NCI-H1092 treated with DMSO at 0.1 percent for 48 hours (cell line): ENCODE measurements at places on chromosomes 2 and 18.

DNA sequence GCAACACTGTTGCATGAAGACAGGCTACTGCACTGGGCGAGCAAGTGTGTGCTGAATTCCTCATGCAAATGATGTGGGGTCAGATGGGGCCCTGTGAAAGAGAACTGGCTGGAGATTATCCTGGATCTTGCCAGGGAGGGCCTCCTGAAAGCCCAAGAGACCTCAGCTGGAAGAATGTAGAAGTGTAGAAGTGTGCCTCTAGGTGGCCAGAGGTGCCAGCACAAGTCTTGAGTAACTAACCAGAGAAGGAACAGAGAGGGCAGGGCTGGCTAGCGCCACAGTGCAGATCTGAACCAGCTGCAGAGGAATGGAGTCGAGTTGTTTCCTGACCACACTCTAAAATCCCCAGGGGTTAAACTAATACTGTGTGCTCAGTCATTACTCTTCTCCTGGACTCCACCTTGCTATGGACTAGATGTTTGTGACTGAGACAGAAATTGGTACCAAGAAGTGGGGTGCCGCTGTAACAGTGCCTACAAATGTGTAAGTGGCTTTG is 399.3 kb downstream of the LRATD1 start:
- no peak for DNase-seq

DNA sequence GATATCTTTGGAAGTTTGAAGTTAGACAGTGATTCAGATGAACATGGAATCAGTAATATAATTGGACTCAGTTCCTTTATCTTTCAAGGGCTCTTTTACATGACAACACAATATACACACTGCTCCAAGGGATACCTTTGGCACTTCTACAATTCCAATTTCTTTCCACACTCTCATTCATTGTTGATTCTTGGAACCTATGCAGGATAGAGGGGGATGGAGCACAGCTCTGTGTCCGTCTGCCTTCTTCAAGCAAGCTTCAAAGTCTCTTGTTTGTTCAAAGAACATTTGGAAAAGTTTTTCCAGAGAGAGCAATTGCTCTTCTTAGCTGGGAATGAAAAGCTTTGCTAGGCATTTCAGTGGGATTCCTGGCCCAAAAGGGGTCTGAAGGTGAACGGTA is 276.2 kb upstream of the ZEB2 start:
- DNase-seq, result no peak

DNA sequence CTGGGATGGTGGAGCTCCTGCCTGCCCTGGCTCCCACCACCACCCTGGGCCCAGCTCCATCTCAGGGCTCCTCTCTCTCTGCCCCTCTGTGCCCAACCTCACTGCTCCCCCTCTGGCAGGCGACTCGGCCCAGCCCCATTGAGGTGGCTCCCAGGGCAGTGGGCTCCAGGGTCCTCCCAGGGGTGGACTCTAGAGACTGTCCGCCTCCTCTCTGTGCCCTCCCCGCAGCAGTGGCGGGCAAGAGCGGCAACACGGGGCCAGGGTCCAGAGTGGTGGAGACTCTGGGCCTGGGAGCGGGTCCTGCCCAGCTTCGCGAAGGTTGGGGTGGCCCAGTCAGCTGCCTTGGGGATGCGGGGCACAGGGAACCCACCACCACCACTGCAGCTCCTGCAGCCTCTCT is 27.4 kb downstream of the DDX1 start:
- no peak for DNase-seq

DNA sequence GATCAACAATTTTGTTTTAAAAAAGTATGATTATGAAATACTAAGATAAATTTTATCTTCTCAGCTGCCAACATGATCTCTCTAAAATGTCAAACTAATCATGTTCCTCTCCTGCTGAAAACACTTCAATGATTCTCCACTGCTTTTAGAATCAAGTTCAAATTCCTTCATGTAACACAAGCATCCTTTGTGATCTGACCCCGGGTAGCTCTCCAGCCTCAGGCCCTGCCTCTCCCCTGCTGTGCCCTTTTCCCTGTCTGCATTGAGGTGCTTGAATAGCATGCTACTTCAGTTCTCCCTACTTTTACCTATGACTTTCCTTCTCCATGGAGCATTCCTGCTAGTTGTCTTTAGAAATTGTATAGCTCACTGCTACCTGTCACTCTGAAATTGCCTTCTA is 274.8 kb downstream of the PDE11A start:
- DNase-seq, result no peak

DNA sequence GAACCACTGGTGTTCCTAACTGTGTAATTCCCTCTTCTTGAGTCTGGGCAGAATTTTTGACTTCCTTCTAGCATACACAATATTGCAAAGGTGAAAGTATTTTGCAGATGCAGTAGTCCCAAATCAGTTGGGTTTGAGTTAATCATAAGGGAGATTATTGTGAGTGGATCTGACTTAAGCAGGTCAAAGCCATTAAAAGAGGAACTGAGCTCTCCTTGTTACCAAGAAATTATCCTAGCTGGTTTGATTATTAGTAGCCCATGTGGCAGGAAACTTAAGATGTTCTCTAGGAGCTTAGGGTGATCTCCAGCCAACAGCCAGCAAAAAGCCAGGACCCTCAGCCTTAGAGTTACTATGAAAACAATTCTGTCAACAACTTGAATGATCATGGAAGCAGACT is 221.8 kb downstream of the RPIA start:
- no peak for DNase-seq

DNA sequence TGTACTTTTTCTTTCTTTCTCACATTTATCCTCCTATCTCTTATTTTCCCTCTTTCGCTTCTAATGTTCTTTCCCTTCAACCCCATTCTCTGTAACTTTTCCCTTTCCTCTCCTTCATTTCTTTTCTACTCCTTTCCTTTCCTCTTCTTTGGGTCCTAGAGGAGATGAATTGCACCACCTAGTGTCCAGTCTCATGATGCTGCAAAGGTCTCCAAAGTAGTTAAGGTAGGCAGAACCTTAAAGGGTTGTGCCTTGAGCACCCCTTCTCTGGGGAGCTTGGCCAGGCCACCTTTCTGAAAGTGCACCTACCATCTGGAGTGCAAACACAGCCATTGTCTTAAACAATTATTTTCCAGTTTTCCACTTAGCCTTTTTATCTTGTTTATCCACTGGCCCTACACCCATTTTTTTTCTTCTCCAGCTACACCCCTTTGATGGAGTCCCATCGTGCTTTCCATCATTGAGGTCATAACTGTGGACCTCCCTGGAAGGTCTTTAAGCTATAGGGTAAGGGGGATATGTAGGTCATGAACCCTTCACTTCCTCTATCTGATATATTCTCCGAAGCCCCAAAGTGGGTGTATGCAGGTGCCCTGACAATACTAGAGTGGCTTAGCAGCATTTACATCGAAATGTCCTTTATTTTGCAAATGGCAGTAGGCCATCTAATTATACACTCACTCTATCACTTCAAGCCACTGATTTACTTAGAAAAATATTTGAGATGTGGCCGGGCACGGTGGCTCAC is 155.9 kb downstream of the ESCO1 start:
- DNase-seq, result peak; percentile 36

- peak; percentile 69 for DNase-seq
Observed at GRCh38 chr18:35949903-35950627, 22.4 kb upstream of the RMP24 start.

DNA sequence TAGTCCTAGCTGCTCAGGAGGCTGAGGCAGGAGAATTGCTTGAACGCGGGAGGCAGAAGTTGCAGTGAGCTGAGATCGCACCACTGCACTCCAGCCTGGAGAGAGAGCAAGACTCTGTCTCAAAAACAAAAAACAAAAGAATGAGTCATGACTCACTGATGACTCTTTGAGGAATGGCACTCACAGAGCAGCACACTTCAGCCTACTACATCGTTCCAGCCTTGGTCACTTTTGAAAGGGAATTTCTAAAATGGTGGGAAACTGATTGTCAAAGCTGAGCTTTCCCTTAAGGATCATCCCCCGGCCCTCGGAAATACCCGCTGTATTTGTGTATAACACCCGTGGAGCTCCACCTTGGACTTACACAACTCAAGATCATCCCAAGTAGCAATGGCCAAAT is 217.3 kb upstream of the HS6ST1 start:
- DNase-seq, result no peak

DNA sequence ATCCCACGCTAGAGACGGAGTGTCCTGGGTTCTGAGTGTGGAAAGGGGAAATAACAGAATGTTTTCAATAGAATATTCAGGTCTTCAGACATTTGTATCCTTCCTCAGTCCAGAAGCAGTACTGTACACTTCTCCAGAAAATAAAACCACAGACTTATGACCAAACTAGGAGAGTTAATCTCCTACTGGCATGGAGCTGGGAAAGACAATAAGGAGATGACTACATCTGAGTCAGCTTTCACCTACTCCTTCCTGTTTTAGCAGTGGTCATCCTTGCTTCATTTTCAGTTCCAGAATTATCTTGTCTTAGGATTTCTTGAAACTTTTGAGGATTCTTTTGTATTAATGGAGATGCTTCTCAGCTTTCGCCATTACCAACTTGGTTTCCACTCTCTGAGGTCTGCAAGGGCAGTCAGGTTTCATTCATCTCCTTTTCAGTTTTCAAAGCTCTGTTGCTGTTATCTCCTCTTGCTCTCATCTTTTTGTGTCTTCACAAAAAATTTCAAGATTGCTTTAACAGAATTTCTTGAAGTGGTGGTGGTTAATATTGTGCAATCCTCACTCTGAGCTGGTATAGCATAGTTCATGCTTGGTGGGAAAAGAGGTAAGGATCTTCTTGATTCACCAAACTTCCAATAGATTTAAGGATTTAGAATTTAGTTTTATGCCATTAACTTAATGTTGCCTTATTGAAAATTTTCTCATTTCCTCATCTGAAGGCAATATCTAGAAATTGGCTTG is 23.7 kb upstream of the NR4A2 start:
- DNase-seq, result no peak

GRCh38 chr2:236656166-236656565 is 86.5 kb downstream of the ACKR3 start:
- no peak for DNase-seq

DNA sequence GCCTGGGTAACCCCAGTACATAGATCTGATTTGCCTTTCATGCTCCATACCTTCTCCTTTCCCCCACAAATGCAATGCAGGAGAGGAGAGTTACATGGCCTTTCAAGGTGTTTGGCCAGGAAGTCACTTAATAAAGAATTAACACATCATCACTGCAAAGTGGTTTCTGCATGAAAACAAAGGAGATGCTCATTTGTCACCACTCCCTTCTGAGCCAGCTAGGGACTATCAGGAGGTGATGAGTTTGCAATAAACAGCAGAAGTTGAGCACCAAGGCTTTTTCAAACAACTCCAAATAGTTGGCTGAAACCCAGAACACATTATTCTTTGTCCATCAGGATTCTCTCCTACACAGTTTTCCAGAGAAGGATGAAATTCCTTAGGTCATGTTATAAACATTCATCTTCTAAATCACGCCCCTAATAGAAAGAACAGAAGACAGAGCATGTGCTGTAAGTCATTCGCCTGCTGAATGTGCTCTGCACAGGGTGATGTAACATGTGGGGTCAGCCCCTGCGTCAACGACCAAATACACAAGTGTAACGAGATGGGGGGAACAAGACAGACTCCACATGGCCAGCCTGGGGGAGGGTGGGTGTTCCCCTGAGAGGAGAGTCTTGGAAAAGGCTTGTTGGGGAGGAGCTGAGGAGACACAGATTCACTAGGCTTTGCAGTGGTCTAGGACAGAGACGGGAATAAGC is 87.3 kb upstream of the RMDN2 start:
- DNase-seq, result no peak

DNA sequence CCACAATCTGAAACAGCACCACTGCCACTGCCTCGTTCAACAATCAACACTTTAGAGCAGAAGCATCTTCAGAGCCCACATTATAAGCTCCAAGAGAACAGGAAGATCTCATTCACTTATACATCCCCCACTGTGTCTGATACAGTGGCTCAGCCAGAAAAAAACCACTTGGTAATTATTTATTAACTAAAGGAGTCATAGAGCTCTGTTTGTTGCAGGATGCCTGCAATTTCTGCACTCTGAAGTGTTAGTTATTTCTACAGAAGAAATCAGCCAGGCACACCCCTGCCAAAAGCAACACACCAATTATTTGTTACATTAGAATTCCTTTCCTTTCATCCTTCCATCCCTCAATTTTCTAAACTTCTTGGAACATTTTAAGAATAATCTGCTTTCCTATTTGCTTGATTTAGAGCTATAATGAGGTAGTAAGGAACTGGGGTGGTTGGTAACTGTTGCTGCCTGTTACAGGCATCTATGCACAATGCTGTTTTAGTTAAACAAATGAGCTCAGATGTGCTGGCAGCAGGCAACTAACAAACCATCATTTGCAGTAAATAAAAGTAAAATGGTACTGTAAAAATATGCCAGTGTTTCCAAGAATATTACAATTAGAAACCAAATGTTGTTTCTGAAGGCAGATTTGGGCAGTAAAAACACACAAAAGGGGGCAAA is 59.9 kb downstream of the DYM start:
- DNase-seq, result no peak

DNA sequence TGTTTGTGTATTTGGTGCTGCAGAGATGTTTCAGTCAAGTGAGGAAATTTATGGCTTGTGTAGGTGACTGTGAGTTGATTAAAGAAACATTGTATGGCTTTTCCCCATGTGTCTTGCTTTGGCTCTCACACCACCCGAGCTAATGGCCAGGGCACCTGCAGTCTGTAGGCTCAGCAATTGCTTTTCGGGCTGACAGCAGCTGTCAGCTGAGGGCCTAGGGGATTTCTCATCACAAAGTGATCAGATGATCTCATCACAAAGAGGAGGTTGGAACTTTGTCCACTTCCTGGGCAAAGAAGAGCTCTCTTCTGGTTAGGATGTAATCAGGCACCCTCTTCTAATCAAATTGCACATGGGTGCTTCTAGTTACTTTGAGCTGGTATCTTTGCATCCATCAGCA is 632.2 kb downstream of the SLC4A3 start:
- no peak for DNase-seq

GRCh38 chr2:36528766-36529392 is 69.1 kb downstream of the FEZ2 start:
- no peak for DNase-seq

DNA sequence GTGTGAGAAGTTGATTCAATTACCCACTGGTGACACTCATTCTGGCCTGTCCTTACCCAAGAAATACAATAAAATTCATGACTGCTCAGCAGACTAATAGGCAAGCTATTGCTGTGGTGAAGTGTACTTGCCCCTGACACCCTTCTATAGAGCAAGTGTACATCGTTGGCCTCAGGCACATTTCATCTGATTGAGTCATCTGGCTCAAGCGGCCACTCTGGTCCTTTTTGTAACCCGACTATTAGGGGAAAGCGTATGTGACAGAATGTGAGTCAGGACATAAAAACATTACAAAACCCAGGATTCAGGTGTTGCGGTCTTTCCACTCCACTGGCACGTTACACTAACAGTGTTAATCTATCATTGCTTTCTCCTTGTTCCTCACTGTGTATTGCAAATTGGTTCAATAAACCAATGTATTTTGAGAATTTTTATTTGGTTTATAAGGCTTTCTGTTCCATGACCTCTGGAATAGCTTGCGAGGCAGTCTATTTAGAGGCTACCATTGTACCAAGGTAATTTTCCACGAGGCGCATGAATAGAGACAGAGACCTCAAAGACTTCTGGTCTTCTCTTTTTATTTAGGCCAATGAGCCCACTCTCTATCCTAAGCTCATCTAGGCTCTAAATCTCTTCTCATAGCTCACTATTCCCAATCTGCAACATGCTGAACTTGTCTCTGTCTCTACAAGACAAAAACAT is 10.2 kb upstream of the TTC32 start:
- DNase-seq, result no peak

GRCh38 chr18:40380686-40381439 is 1574.2 kb upstream of the PIK3C3 start:
- DNase-seq, result no peak

GRCh38 chr2:234960175-234961088 is 8.6 kb downstream of the SH3BP4 start:
- peak; percentile 15 for DNase-seq

GRCh38 chr18:6741232-6741663 is 11.7 kb downstream of the ARHGAP28 start:
- DNase-seq, result no peak
